Fibroblast of skin of right biceps (primary cell): ENCODE measurements at places on chromosomes 7 and 10.

DNA sequence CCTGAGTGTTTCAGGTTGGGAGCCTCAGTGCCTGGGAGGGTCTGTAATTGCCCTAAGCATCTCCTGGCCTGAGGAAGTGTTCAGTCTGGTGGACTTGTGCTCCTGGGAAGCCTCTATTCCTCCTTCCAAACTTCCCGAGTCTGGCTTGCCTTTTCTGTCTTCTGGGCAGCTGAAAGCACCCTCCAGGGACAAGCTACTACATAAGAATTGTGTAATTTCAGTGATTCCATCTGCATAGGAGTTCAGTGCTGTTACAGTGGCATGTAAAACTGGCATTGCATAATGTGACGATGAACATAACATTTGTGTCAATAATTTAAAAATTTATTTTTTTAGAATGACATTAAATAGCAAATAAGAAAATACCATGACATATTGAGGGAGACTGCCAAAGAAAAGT is 109.3 kb downstream of the AOAH start:
- DNase-seq: no peak

- no peak for DNase-seq
These were observed 102.3 kb upstream of the NUPR2 start for GRCh38 chr7:56218510-56218909.

- no peak for DNase-seq
These were observed 29.4 kb downstream of the DNAJB9 start for GRCh38 chr7:108598914-108599580.

DNA sequence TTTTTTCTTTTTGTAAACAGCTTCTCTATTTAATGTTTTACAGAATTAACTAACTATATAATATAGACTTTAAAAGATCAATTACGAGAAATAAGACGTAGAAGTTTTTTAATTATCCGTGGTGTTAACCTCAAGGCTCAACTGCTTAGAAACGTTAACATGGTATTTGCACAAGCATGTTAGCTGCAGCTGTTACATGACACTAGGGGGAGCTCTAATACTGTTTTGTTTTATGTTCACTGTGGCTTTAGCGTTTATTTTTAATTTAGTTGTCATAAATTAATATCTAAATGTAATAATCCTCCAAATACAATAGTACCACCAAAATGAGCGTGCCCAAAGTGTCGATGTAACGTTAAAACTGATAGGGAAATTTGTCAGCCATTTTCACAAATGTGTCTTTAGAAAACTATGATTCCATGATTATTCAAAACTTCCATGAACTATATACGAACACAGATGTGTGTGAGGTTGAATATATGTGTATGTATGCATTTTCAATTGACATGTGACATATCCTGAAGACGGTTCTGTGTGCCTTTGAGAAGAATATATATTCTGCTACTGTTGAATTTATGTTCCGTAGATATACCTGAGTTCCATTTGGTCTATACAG is 828.8 kb upstream of the MBL2 start:
- DNase-seq: peak; percentile 17

DNA sequence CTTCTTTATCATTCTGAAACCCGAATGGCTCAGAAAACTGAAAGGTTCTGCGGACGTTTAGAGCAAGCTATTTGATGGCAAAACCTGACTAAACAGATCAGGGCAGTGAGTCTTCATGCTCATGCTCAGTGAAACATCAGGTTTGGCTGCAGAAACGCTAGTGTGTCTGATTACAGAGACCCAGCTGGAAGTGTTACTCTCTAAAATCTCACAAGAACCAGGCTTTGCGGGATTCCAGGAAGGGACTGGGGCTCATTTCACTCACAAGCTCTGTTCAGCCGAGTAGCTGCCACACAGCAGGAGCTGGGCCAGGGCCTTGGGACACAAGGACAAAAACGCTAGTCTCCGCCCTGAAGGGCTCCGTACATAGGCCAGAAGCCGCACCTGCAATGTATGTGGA is 2.9 kb downstream of the PITRM1 start:
- DNase-seq: no peak

GRCh38 chr10:1687623-1688150 is 49.6 kb downstream of the ADARB2 start:
- DNase-seq: no peak

DNA sequence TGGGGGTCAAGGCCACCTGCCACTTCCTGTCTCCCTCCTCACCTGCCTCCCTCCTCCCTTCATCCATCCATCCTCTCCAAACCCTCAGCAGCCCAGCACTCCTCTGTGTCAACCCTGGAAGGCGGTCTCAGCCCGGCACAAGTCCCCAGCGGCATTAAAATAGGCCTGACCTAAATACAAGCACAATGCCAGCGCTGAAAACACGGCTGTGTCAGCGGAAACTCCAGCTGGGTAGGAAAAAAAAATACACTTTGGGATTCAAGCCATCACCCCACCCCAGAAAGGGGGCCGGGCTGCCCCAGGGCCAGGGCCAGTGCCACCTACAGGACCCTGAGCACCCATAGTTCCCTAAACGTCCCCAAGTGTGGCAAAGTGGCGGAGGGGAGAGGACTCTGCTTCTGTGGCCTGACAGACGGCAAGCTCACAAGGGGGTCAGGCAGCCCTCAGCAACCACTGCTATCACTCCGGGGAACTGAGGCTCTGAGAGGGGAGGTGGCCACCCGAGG is 22.7 kb upstream of the GTF2IRD1 start:
- DNase-seq: no peak
